Stimulated activated CD8-positive, alpha-beta memory T cell treated with anti-CD3 and anti-CD28 coated beads, Interleukin-15, amount 100 ng/mL, for 1 hour (primary cell): ENCODE measurements at places on chromosomes 11 and 22.

DNA sequence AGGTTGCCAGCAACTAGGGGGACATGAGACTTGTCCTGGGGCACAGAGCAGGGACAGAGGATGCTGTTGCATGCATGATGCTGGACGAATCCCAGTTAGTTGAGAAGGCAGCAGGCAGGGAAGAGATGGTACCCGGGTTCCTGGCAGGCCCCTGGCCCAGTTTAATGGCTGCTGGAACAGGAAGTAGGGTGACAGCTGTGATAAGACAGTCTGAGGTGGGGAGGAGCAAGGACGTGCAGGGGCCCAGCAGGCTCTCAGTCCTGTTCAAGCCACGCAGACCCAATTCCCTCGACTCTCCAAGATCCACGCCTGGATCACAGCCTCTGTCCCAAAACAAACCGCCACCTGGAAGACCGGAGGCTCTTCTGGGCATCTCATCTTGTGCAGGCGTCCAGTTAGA, 32.0 kb downstream of the LRRC10B start:
- DNase-seq: no peak

GRCh38 chr11:20604295-20604803, 4.9 kb downstream of the SLC6A5 start:
- DNase-seq: no peak

- no peak for DNase-seq
These were observed 20.2 kb downstream of the MYO18B start for GRCh38 chr22:25762147-25762546.

GRCh38 chr22:35467681-35468434, 67.9 kb downstream of the MCM5 start:
- DNase-seq: no peak

DNA sequence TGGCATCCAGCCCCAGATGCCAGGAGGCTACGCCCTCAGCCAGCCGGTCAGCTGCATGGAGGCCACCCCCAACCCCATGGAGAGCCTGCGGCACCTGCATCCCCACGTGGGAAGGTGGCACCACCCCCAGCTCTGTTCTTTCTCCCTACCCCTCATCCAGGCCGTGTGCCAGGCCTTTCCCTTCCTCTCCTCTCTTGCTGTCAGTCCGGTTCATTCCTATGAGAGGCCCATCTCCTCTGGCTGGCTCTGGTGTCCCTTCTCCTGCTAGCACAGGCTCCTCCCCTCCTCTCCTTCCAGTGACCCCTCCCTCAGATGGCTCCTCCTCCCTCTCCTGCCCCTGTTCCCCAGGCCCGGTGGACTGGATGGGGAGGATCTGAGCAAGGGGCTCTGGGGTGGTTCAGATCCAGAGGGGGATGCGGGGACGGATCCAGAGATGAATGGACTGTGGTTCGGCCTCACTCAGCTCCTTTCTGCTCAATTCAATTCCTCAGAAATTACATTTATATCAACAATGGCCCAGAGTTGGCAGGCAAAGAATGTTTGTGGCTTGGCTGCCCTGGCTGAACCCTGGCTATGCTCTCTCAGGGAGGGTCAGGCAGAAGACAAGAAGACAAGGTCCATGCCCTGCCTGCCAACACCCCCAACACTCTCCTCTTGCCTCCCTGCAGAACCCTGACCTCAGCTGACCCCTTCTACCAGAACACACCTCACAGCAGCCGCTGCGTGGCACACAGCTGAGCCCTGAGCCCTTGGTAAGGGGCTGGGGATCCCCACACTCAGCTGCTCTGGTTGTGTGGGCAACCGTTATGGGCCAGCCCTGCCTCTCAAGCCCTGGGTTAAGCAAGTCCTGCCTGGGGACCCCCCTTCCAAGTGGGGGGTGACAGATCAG, 18.5 kb upstream of the LRRC10B start:
- DNase-seq: no peak

DNA sequence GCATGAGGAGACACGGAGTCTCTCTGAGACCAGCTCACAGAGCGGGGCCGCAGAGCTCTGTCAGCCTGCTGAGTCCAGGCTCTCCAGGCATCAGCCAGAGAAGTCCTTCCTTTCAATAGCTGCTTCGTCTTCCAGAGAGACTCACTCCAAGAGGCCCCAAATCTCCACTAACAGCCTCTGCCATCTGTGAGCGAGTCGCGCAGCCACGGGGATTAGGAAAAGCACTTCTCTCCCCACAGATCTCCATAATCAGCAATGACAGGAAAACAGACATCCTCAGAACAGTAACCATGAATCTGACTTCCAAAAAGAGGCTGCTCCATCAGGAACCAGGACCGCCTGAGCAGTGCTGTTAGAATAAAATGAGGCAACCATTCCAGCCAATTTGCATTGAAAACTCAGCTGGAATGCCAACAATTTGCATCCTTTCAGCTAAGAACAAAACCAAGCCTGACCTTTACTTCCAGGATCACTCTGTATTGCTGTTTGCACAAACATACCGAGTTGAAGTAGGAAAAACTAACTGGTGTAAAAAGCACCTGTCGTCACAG, 65.4 kb downstream of the SMCO4 start:
- no peak for DNase-seq

GRCh38 chr22:50114221-50115021, 24.6 kb downstream of the MOV10L1 start:
- DNase-seq: no peak
